Hematopoietic multipotent progenitor cell treated with erythropoietin and hydrocortisone succinate and interleukin-3 and kit ligand, for 15 days (in vitro differentiated cells): ENCODE measurements at places on chromosomes 5 and 9.

DNA sequence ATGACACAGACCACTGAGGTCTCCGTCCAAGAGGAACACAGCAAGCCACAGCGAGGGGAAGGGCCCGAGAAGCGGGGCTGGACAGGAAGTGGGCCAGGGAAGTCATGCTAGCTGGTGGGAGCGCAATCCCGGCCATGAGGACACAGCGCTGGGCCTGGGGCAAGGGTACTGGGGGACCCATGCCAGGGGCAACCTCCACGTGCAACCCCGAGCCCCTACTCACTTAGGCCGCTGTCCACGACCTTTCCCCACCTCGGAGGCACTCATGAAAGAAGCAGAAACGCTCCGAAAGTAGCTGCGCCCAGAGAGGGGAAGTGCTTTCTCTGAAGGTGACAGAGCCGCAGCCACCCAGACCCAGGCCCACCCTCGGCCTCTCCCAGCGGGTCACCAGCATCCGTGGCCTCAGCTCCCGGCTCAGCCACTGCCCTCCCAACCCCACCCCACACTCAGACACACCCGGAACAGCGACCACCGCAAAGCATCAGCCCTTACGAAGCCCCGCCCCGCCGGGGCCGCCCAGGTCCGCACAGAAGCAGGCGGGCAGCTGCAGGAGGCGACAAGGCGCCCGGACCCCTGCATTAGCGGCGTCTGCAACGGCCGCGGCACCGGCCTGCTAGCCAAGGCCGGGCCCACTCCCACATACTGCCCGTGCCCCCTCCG is 782 bp downstream of the BICD2 start:
- no peak for DNase-seq

GRCh38 chr5:52856564-52856963 is 68.8 kb downstream of the ITGA1 start:
- DNase-seq, result no peak

- DNase-seq, result no peak
Measured at GRCh38 chr9:111993319-111993718, 96.7 kb downstream of the UGCG start.

DNA sequence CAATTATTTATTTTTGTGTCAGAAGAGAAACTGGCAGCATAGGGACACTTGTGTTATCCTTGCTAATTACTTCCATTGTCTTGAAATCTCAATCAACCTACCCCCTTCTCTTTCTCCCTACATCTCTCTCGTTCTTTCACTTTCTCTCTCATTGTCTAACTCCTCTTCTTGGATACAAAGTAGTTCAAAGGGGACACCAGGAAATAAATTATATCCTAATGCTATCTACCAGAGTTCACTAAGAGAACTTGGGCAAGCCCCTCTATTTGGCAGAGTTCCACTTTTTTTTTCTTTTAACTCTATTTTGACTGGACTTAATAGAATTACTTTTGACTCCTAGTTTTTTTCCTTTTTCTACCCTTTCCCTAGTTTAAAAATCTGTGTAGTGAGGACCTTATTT is 102.2 kb downstream of the MEF2C start:
- DNase-seq, result no peak

DNA sequence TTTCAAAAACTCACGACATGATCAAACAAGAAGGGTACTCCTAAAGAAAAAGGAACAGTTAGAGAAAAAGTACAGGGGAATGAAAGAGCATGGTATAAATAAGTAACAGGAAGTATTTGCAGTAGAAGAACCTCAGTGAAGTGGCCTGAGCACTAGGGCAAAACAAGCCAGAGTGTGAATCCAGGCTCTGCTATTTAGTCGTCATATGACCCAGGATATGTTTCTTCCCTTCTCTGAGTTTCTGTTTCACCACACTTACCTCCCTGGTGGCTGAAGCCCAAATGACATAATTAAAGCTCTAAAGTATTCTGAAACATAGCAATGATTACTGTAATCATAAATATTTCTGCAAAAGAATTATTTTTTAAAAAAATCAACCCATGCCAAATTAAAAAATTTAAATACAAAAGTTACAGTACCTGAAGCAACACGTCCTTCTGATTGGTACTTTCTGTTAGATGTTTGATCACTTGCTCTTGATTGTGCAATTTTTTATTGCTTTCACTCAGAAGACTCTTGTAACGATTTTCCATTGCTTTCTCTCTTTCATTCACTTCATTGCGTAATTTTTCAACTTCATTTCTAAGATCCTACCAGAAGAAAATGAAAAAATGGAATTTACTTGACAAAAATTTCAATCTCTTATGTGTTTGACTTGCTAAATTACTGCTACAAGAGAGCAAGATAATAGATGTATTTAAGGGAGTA is 88.9 kb downstream of the CDK5RAP2 start:
- no peak for DNase-seq

GRCh38 chr9:89839449-89839848 is 234.6 kb downstream of the GADD45G start:
- no peak for DNase-seq

DNA sequence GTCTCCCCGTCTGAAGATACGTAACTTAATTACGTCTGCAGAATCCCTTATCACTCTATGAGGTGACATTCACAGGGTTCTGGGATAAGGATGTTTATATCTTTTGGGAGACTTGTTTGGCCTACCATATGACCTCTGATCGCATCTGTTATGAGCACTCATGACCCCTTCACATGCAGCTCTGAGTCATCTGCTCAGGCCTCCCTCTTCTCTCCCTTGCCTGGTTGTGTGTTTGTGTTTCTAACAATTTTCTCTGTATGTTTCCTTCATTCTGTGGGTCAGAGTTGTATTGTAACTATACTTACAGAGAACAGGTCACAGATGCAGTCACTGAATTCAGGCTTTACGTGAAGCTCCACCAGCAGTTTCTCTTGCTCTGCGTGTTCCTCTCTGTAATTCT is 330.6 kb downstream of the TENT4A start:
- DNase-seq, result no peak

GRCh38 chr9:14089051-14089803 is 224.7 kb downstream of the NFIB start:
- no peak for DNase-seq

DNA sequence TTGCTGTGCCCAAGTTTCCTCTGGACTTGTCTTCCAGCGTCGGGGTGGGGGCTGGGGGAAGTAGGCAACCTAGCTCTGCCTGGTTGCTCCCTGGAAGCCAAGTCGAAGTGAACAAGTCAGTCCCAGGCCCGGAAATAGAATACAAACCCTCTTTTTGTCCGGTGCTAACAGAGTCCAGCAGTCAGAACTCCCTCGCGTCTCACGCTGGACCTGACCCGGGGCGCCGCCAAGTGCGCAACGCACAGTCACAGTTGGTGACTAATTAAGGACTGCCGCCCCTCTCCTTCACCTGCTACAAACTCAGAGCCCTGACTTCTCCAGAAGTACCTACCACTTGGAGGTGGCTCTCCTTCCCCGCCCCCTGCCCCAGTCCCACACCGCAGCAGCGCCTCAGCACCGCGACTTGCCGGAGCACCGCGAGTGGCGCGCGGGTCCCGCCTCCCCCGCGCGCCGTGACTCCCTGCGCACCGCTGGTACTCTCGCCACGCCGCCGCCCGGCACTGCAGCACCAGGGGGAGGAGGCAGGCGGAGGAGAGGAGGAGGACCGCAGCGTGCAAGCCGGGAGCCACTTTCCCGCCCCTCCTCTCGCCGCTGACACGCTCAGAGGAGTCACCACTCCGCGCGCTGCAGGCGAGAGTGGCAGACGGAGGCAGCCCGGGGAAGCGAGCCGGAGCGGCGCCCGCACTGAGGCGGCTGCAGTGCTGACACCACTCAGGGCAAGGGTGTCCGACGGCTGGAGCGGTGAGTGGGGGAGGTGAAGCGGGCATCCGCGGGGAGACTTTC is at the start of gene SV2C:
TSS of gene SV2C (plus strand) at position 612 of the 783 bp plus-strand sequence. CDS start 48,368 bp downstream, outside the sequence.
- no peak for DNase-seq

DNA sequence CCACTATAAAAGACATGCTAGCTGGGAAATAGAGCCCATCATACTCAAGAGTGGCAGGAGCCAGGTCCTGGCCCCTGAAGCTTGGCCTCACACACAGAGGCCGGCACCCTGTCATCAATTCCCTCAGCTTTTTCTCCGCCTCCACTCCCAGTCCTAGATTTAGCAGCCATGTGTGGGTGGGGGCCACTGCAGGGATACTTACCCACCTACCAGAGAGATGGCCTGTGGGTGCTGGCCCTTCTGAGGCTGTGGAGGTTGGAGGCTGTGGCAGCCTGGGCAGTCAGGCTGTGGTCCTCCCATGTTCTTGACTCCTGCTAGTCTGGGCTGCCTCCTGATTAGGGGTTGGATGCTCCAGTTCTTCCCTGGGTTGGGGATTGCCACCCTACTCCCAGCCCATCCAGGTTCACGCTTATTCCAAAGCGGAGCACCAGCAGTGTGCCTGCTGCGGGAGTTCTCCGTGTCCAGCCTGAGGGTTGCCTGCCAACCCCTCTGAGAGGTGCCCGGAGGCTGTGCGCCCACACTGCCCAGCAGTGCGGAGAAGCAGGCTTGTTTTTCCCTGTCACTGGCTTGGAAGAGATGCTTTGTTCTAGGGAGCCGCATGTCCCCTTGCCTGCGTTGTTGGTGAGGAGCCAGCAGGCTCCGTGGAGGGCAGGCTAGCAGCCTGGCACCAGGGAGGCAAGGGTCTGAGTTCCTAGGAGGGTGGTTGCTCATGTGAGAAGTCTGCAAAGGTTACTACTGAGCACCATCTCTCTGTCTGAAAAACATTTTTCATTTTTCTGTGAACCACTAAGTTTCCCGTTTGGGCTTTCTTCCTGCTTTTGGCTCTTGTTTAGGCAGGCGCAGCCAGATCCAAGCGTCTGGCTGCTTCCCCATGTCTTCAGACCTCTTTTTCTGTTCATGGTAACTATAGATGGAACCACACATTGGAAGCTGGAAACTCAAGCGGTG is 7.5 kb downstream of the SLC22A5 start:
- DNase-seq, result no peak

DNA sequence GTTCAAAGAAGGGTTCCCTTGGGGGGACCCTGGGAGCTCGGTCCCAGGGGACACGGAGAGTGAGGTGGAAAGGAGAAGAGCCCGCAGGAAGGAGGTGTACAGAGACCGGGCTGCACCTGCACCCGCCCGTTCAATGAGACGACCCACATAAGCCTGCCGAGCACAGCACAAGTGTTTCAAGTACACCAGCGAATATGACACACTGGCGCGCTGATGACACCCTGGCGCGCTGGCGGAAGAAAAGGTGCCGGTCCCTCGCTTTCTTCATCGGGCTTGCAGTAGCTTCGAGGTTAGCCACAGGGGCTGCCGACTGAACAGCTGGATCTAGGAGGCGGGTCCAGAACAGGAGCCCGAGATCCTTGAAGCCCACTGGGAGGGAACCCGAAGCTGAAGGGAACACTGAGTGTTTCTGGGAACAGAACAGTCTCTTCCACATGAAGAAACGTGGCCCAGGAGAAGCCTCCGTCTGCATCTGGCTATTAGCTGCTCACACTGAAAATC is 1.4 kb downstream of the TBC1D9B start:
- DNase-seq, result no peak

DNA sequence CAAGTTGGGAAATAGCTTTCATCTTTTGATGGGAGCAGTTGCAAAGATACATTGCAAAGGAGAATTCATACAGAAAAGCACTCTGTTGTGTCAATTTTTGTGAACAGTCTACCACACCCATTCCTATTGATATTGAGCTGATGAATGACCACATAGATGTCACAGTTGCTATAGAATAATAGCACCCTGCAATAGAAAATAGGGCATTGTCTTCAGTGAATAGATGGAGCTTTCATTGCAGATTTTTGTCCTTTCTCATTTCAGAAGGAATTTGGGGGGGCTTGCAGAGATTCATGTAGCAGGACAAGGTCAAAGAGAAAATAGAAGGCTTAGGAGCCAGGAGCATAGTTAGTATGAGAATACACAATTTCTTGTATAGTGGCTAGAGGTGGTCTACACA is 237.9 kb downstream of the TMEM38B start:
- no peak for DNase-seq

DNA sequence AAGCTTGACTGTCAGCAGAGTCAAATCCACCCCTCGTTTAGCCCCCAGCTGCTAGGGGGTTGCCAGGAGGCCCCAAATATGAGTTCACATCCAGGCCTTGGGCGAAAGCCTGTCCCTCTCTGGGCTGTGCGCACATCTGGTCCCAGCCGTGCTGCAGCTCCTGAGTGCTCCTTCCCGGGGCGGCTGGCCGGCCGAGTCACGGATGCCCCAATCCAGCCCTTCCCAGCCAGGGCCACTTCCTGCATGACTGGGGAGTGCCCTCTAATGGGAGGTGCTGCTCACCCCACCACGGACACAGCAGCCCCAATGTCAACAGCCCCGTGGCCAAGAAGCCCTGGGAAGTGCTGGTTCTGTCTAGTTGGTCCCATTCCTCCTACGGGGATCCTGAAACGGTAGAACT is 103.5 kb upstream of the FCN2 start:
- DNase-seq, result no peak

- DNase-seq, result no peak
Measured at GRCh38 chr9:91560301-91560700, 136.7 kb upstream of the NFIL3 start.

- DNase-seq, result no peak
Measured at GRCh38 chr5:150946351-150946905, 41.6 kb upstream of the ZNF300 start.

GRCh38 chr5:141533897-141534296 is 45.0 kb downstream of the PCDHGC5 start:
- no peak for DNase-seq

- DNase-seq, result no peak
Measured at GRCh38 chr9:36949466-36949865, 84.6 kb downstream of the PAX5 start.

DNA sequence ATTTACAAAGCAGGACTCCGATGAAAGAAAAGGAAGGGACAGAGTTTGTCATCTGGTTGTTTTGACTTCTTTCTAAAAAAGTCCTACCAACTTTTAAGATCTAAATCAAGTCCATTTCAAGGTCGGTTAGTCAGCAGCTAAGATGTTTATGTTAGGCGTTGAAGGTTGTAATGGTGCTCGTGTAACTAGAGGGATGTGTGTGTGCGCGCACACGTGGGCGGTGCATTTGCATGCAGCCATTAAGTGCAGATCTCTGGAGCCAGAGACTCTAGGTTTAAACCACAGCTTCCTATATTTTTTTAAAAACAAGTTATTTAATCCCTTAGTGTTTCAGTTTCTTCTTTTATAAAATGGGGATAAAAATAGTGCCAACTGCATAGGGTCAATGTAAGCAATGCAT is 77.0 kb upstream of the SMIM32 start:
- DNase-seq, result no peak

DNA sequence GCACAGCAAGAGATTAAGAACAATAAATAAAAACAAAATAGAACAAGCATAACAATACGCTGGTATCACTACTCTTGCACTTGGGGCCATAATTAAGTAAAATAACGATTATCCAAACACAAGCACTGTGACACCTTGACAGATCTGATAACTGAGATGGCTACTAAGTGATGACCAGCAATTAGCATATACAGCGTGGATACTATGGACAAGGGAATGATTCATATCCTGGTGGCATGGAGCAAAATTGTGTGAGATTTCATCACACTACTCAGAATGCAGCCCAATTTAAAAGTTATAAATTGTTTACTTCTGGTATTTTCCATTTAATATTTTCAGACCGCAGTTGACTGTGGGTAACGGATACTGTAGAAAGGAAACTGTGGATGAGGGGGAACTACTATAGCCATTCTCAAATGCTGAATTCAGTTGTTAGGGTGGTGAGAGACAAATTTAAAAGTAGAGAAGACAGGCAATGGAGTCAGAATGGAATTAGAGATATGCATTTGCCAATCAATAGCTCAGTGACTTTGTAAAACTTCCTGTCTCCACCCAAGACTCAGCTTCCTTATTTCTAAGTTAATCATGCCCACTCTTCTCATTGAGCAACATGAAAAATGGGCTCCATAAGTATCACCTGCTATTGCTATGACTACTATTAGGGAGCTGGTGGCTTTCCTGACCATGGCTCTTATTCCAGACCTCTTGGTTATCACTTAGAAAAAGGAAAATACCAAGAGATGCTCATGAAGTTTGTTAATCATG is 300.8 kb downstream of the TRIM32 start:
- DNase-seq, result no peak
